ENCODE measurements at places on chromosomes 2 and 18.

DNA sequence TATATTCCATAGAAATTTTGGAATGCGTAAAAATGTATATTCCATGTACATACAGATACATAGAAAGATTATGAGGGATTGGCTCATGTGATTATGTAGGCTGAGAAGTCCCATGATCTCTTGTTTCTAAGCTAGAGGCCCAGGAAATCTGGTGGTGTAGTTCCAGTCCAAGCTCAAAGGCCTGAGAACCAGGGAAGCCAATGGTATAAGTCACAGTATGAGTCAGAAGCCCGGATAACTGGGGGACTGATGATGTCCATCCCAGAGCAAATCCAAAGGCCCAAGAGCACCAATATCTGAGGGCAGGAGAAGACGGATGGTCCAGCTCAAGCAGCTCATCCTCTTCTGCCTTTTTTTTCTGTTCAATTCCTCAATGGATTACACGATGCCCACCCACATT lies 385.0 kb upstream of the KLHL29 start:
- DNase-seq = no peak

DNA sequence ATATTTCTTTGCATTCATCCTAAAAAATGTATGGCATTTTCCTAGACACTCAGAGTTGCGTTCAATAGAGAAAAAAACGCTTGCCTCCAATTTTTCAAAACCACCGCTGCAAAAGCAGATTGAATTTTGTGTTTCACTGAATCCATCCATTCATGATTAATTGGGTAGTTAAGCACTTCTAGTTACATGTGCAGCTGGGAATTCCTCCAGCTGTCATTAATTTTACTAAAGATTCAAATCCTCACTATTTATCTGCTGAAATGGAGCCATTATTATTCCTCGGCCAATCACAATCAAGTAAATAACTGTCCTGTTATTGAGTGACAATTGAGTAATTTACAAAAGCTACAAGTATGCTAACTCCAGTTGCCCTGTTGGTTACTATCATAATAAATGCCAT lies 75.8 kb upstream of the ARL5A start:
- no peak for DNase-seq

- DNase-seq = no peak
These were observed 124.4 kb downstream of the LRRTM4 start for GRCh38 chr2:77397763-77398162.

DNA sequence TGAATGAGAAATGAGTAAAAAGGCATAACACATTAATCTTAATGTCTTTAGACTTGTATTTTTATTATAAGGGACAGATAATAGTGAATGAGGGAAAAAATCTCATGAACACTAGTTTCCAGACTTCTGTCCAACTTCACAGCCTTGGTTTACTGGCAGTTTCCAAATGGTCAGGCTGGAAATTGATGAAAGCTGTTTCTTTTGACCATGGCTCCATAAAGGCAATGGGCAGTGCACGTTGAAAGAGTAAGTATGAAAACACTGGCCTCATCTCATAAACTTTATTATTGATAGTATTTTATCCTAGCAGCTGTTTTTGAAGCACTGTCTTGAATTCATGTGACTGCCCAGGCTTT lies 23.1 kb downstream of the BCL2L11 start:
- DNase-seq = no peak

GRCh38 chr2:16318051-16318450 lies 347.6 kb downstream of the CYRIA start:
- no peak for DNase-seq

DNA sequence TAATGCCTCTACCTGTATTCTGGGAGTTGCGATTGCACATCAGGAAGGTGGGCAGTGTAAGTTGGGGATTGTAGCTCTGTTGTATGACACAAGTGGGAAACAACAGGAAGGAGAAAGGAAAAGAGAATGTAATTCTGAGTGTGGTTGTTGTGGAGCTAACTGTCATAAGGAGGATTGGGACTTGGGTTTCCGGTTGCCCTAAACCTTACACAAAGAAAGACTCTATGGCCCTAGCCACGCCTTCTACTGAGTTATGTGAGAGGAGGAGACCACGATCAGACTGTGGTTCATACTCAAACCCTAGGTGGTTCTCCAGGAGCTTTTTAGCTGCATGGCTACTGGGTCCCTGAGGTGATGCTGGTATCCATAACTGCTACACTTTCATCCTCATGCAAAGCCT lies 86.5 kb downstream of the TANC1 start:
- DNase-seq = no peak

All from activated T-cell treated with anti-CD3 and anti-CD28 coated beads for 24 hours (primary cell).